Calu3 (cell line): ENCODE measurements at places on chromosomes 11 and 22. TPM values are rescaled to one million over a fixed set of nuclear protein-coding genes. Genes with fewer than 3 reads are reported as not detected.
A peak's percentile ranks its signal among the peaks of the same experiment; 100 is the strongest.

MYBPC3 gene
- total RNA-seq: not detected in 2 replicates

KCNE3 gene
- 1.5 and 3.8 TPM in 2 replicates for total RNA-seq

GTSE1 gene
- 48.0 and 53.5 TPM in 2 replicates for total RNA-seq

DNA sequence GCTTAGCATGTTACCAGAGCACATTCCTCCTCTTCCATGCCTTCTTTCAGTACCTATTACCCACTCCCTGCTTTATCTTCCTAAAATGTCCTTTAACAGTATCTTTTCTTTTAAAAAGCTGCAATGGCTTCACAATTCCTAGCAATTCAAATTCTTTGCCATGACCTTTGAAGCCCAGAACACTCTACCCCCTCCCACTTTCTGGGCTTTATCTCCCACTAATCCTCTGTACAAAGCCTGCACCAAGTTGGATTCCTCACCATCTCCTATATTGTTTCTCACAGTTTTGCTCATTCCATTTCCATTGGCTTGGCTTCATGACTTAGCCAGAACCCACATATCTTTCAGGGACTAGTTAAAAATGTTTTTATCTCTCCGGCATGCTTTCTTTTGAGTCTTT, 80.9 kb downstream of the FAM76B start:
- DNase-seq: no peak

GRCh38 chr11:107563702-107564101, 1.8 kb downstream of the ALKBH8 start:
- DNase-seq: peak; percentile 28

RIMBP3B gene
- 0.17 TPM in 1 of 2 replicates, not detected in the other for total RNA-seq

TCN2 gene
- total RNA-seq: 11.0 and 25.9 TPM in 2 replicates

DNA sequence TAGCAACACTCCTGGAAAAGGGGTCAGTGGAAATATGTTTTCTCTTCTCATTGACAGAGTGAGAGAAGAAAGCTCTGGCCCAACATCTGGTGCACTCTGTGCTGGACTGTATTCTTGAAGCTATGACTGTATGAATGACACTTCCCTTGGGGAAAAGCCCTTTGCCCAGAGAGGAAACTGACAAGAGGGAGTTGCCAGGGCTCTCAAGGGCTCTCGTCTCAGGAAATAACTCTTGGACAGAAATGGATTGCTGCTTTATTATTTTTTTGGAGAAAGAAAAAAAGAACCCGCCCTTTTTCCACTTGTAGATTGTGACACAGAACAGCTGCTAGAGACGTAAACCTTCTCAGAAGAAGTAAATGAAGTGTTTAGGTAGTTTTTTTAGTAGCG, 11.4 kb downstream of the ETS1 start:
- DNase-seq: no peak

C11orf87 gene
- total RNA-seq: not detected in 2 replicates

DNA sequence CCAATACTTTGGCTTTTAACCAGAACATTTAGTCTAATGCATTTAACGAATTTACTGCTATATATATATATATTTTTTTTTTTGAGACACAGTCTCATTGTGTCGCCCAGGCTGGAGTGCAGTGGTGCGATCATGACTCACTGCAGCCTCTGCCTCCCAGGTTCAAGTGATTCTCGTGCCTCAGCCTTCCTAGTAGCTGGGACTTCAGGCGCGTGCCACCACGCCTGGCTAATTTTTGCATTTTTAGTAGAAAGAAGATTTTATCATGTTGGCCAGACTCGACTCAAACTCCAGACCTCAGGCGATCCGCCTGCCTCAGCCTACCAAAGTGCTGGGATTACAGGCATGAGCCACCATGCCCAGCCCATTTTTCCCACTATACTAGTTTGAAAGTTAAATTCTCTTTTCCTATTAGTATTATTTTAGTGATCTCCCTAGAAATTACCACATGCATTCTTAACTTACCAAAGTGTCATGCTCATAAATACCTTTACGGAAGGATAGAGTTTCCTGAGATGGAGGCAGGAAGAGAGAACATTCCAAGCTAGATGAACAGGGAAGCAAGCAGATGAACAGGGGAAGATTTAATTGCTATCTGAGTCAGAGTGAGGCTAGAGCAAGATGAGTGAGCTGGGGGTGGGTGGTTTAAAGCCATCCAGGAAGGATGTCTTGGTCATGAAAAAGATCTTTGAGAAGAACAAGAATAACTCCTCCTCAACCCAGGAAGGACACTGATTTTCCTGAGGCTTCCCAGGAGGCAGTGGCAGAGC, 4.4 kb upstream of the PGAP2 start:
- DNase-seq: no peak

DNA sequence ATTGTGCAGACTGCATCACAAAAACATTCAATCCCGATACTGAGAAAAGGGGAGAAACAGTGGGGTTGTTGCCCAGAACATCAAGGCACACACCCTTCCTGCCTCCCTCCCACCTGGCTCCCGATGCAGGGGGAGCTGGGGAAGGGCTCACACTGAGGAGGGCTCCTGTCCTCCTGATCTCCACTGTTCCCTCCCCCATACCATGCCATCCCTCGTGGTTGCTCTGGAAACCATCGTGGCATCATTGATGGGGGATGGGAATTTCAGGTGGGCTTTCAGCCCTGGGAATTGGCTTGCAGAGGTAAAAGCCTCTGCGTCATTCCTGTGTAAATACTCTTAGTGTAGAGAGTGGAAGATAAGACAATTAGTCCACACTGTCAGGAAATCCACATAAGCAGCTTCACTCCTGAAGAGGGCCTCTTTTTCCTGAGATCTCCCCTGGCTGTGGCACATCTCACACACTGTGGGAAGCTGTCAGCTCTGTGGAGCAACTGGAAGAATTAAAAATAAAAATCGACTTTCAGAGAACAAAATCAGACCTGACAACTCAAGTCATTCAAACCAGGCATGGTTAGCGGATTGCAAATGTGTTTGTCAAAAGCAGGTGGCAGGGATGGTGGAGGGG, 176.0 kb downstream of the CHST1 start:
- no peak for DNase-seq

GRCh38 chr22:36238373-36239149, 766 bp downstream of the APOL2 start:
- DNase-seq: no peak

DNA sequence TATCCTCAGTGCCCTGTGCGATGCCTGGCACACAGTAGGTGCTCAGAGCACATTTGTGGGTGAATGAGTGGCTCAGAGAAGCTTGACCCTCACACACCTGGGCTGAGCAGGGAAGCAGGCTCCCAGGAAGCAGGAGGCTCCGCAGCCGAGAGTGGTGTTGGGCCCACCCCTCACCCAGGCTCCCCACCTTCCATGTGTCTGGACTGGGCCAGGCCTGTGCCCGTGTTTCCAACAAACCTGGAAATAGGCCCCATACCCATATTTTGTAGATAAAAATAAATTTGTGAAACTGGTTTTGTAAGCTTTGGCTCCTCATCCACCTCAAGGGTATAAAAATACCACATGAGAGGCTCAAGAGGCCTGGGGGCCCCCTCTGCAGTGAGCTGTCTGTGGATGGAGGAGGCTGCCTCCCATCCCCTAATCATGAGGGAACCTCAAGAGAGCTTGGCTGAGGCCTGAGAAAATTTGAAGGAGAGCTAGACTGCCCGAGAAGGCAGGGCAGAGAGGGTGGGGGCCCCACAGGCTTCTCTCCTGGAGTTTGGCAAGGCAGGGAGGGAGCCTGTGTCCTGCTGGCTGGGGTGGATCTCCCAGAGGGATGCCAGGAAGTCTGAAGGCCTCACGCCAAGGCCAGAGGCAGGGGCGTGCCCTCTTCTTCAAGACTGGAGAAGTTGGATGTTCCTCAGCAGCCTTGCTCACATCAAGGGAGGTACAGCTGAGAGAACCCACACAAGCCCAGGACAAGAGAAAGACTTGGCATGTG, 147.0 kb upstream of the NECTIN1 start:
- DNase-seq: no peak

DNA sequence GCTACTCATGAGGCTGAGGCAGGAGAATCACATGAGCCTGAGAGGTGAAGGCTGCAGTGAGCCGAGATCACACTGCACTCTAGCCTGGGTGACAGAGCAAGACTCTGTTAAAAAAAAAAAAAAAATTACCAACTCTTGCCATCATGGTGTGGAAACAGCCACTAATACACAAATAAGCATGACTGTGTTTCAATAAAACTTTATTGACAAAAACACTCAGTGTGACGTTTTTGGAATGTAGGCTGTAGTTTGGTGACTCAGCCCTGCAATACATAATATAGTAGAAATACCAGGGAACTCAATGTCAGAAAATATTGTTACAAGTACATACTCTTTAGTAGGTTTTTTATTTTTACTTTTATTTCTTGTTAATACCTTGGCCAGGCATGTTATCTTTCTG, 207.1 kb downstream of the CASP12 start:
- DNase-seq: no peak

LRRC74B gene
- not detected in 2 replicates for total RNA-seq

- no peak for DNase-seq
Observed at GRCh38 chr11:69364921-69365320, 71.0 kb downstream of the MYEOV start.

DNA sequence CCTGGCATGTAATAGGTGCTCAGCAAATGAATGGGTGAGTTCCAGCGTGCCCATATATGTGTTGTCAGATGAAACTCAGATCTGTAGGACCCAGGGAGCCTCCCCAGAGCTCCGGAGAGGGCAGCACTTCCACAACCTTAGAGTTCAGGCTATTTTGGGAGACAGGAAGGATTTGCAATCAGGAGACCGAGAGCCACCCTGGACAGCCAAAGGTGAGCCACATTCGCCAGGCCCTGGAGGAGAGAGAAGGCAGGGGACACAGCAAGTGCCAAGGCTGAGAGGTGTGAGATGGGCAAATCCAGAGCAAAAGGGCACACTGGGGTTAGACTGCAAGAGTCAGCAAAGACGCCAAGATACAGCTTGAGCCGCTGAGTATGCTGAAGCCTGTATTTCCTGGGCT, 66.4 kb downstream of the CD82 start:
- DNase-seq: no peak

CST6 gene
- 21.5 and 27.2 TPM in 2 replicates for total RNA-seq

DNA sequence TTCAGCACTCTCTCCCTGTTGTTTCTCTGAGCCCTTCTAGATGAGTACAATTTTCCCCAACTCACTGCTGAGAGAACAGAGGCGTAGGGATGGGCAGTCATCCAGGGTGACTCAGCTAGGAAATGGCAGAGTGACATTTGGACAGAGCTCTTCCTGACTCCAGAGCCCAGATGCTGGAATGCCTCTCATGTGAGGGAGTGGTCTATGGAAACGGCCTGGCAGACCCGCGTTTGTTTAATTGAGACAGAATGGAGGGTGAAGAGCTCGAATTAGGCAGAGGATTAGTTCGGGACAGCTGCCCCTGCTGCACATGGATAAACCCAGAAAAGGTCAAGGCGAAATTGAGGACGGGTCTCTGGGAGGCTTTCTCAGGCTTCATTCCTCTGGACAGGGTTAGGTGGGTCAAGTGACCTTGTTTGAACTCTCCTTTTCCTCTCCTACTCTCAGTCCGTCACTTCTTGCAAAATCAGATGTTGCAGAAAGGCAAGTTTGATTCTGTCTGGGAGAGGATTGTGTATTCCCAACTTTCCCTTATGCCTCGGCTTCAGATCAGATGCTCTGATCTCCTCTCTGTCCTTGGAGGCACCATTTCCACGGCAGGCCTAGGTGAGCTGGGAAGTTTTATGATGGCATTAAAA, 7.6 kb upstream of the LMO2 start:
- DNase-seq: no peak

DNA sequence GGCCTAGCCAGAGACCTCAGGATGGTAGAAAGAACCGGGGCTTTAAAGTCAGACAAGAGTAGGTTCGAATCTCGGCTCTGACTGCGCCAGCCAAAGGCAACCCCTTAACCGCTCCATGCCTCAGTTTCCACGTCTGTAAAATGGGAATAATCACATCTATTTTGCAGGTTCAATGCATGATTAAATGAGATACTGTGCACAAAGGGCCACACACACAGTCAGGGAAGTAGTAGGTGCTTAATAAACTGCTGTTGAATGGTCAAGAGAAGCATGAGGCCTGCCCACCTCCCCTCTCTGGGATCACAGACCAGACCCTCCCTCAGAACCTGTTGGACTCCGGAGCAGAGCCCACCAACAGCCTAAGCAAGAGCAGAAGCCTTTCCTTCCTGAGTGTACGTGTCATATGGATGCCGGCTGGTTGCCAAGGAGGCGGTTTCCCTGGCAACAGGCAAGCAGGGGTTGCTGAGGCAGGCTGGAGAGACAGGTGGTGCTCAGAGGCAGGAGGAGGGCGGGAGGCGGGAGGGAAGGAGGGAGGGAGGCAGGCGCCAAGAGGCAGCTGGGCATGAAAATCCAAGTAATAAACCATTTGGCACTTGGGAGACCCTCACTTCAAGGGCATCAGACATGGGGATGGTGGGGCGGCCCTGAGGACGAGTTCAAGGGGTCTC, 43.9 kb downstream of the NFAM1 start:
- DNase-seq: no peak

SLCO2B1 gene
- total RNA-seq: 0.27 and 0.31 TPM in 2 replicates

FIBIN gene
- total RNA-seq: not detected in 2 replicates

DNA sequence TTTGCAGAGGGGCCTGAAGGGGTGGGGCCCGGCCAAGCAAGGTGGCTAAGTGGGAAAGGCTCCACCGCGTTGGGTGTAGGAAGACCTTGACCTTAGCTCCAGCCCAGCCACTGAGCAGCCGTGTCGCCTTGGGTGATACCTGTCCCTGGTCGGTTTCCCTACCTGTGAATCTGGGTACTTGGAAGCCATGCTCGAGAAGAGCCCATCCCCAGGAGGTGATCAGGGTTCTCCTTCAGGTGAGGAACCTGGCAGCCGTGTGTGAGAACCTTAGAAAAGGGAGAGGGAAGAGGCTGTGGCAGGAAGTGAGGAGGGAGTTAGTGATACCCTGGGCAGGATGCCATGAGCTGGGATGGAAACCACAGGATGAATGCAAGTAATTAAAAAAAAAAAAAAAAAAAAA, 21.6 kb downstream of the PPARA start:
- no peak for DNase-seq

GRCh38 chr11:81444297-81444696, 1289.4 kb downstream of the FAM181B start:
- no peak for DNase-seq

DNA sequence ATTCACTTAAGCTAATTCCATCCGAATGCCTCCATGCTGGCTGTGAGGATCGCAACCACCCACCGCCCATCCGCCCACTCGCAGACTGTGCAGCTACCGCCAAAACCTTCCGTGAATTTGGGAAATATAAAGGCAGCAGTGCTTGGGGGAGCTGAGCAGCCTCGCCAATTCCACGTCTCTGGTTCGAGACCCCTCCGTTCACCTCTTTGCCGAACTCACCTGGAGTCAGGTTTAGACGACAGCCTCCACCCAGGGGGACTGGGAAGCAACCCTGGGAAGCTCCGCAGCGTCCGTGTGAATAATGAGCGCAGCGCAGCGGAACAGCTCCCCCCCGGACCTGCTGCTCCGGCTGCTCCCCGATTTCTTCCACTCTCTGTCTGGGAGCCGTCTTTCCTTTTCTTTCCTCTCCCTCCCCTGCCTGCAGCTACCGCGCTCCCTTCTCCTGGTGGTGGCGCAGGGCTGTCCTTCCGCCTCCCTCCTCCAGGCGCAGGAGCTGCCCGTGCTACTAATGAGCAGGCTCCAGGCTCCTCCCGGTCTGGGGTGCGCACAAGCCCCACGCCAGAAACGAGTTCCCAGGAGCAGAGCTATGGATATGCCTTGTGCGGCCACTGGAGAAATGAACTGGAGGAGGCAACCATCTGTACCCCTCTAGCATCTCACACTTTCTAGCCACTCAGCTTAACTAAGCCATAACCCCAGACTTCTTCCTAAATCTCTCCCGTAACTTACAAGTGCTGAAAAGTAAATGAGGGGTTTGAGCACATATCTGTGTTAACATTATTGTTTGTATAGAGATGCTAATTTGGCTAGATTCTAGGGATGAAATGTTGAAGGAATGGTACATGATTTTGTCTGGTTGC, 107.3 kb downstream of the XKR3 start:
- no peak for DNase-seq

GRCh38 chr11:1029654-1030053, 6.9 kb downstream of the MUC6 start:
- DNase-seq: no peak
